ENCODE measurements at places on chromosomes 7 and 10.

DNA sequence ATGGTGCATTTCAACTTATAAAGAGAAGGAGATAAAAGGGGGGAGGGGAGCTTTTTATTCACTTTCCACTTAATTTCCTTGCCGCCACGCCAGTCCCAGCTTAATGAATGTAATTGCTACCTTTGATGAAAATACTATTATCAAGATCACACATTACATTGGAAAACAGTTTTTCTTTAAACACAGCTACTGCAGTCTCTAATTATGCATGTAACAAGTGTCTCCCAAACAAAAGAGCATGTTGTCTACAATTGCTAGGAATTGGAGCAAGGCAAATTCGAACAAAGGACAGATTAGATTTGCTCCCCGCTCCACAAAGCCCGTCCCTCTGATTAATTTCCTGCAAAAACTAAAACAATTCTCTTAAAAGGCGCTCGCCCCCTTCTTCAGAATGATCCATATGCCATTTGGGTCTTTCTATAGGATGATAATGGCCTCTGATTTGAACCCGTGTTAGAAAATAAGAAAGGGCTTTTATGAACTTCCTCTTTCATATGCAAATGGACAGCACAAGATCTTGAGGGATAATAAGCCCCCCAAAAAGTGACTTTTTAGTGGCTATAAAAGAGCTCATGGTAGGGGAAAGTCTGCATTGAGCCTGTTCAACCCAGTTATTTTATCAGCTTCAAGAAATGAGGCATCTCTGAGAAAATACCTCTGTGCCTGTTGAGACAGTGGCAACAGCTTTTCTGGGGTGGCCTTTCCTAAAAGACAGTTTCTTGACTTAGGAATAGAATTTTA is 60.6 kb downstream of the ACADSB start:
- DNase-seq: no peak

DNA sequence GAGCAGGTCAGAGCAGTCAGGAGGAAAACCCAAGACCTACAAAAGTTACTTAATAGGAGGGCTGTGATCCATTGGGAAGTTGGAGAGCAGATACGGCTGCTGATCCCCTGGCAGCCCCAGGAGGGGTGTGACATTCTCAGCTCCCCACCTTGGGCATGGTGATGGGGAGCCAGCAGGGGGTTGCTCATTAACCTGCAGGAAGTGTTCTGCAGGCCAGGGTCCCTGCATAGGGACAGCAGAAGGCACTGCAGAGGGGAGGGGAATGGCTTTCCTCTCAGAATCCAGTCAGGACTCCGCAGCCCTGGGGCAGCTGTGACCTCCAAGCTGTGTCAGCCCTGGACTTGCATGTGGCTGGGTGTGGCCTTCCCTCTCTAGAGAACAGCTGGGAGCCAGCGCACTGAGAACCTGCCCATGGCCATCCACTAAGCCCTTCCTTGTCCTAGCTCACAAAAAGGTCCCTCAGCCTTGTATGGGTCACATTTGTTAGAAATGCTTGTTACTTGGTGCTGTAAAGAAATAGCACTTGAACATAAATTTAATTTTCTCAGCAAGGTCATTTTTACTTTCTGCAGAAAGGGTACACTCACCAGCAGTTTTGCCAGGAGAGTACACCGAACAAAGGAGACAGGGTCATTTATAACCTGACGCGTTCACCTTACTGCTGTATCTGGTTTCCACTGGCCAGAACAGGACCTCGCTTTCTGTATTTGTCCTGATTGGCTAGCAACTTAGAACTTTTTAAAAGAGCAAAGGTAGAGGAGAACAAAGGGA is 169.6 kb downstream of the COBL start:
- no peak for DNase-seq

DNA sequence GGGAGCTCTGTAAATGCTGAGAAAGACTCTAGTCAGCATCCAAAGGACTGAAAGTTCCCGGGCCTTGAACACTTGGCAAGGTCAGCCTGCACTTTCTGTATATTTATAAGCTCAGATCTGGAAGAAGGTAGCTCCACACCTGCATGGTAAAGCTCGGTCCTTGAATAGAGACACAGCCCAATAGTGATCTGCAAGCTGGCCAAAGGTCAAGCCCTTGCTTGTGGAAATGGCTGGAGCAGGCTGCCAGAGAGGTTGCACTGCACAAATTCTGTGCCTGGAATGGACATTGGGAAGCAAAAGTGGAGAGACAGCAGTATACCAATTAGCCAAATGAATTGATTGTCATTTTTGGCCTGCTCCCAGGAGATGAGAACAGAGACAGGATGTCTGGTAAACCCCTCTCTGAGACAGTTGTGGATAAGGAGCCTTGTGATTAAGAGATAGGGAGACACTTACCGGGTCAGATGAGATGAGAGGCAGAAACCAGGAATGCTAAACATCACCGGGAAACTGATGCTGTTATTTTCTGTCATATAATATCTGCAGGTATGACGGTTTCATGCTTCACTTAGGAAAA is 8.0 kb upstream of the FRA10AC1 start:
- no peak for DNase-seq

- no peak for DNase-seq
These were observed 9.6 kb upstream of the NUPR2 start for GRCh38 chr7:56125831-56126230.

DNA sequence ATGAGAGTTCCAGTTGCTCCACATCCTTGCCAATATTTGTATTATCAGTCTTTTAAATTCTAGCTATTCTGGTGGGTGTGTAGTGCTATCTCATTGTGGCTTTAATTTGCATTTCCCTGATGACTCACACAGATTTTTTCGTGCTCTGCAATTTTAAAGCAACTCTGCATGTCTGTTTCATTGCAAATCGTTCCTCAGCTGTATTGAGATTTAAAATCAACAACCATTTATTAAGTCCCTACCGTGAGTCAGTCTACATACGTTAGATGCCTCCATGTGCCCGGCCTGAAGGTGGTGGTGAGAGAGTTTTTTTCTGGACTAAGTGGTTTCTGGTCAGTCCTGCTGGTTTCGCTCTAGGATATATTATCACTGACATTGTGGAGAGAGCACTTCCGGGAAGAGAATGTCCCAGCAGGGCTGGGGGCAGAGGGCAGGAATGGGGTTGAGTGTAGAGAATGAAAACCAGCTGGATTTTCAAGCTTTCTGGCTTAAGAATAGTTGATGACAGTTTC is 8.4 kb upstream of the HYCC1 start:
- DNase-seq: no peak

GRCh38 chr10:73810358-73810734 is 1.1 kb downstream of the NDST2 start:
- DNase-seq: no peak

GRCh38 chr7:80708123-80708522 is 69.7 kb downstream of the CD36 start:
- DNase-seq: no peak

GRCh38 chr7:22911889-22912288 is 89.2 kb upstream of the TOMM7 start:
- no peak for DNase-seq

DNA sequence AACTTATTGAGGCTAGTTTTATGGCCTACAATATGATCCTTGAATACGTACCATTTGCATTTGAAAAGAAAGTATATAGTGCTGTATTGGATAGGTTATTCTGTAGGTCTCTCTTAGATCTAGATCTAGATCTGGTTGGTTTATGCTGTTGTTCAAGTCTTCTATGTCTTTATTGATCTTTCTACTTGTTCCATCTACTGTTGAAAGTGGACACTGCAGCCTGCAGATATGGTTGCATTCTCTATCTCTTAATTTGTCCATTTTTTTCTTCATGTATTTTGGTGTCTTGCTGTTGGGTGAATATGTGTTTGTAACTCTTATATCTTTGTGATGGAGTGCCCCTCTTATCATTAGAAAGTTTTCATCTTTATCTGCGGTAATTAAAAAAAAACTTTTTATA is 139.4 kb upstream of the PCDH15 start:
- DNase-seq: no peak

- DNase-seq: no peak
These were observed 192.4 kb upstream of the SH2B2 start for GRCh38 chr7:102094316-102094650.

GRCh38 chr10:129193148-129193547 is 273.9 kb upstream of the MGMT start:
- DNase-seq: no peak

- peak; percentile 49 for DNase-seq
These were observed 60.8 kb downstream of the DLG5 start for GRCh38 chr10:77865580-77866324.

GRCh38 chr10:27911539-27911938 is 87.3 kb downstream of the ODAD2 start:
- no peak for DNase-seq

- no peak for DNase-seq
These were observed 171.3 kb upstream of the ITGB1 start for GRCh38 chr10:33129141-33129995.

DNA sequence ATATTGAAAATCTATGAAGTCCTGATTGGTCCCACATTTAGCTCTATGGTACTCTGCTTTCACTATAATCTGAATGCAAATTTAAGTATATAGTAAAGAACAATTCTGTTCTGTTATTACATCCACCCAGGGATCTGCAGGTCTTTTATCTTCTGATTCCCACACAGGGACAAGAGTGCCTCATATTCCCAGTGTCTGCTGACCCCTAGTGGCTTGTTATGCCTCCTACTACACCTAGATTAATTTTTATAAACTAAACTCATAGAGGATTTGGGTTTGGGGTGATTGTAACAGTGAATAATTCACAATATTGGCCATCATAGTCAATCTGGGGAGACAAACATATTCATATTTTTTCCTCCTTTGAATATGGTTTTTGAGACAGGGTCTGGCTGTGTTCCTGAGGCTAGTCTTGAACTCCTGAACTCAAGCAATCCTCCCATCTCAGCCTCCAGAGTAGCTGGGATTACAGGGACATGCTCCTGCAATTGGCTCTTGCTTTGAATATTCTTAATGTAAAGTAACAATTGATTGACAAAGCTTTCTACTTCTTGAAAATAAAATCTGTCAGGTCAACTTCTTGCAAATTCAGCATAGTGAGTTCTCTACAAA is 282.1 kb downstream of the KCND2 start:
- DNase-seq: no peak

GRCh38 chr7:471191-471865 is 48.3 kb downstream of the PDGFA start:
- DNase-seq: no peak

- DNase-seq: no peak
These were observed 20.1 kb downstream of the CCSER2 start for GRCh38 chr10:84348447-84348846.

GRCh38 chr7:44117801-44118429 is 5.4 kb downstream of the POLD2 start:
- no peak for DNase-seq

GRCh38 chr10:92829042-92829785 is 19.1 kb upstream of the EXOC6 start:
- DNase-seq: no peak

GRCh38 chr7:873367-874002 is 2.9 kb upstream of the GET4 start:
- peak; percentile 28 for DNase-seq

DNA sequence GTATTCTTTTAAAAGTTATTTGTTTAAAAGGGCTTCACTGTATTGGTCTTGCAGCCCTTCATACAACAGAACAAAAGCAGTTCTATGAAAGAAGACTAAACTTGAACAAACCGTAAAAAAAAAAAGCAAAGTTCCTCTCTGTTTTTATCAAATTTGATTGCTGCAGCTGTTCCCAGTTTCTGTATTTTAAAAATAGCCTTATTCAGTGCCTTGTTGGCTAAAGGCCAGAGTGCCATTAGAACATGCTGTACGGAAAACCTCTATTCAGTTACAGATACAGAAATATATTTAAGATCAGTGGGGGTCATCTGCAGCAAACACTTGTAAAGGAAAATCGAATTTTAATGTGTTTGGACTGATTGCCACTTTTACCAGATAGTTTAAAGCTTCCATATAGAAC is 207.8 kb upstream of the ETV1 start:
- DNase-seq: no peak

DNA sequence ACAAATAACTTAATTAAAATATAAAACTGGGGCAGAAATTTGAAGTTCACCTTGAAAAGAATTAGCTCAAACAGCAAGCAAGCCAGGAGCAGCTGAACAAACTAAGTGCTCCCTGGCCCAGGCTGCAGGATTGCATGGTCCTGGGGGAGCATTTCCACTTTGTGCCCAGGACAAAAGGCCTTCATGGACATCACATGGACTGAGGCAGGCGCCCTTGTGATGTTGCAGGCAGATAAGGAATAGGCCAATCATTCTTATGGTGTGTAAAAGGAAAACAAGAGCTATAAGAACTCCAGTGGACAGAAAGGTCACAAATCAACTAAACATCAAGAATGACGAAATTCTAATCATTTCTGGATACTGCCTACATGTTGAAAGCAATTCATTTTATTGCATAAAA is 17.5 kb upstream of the TECTB start:
- no peak for DNase-seq

DNA sequence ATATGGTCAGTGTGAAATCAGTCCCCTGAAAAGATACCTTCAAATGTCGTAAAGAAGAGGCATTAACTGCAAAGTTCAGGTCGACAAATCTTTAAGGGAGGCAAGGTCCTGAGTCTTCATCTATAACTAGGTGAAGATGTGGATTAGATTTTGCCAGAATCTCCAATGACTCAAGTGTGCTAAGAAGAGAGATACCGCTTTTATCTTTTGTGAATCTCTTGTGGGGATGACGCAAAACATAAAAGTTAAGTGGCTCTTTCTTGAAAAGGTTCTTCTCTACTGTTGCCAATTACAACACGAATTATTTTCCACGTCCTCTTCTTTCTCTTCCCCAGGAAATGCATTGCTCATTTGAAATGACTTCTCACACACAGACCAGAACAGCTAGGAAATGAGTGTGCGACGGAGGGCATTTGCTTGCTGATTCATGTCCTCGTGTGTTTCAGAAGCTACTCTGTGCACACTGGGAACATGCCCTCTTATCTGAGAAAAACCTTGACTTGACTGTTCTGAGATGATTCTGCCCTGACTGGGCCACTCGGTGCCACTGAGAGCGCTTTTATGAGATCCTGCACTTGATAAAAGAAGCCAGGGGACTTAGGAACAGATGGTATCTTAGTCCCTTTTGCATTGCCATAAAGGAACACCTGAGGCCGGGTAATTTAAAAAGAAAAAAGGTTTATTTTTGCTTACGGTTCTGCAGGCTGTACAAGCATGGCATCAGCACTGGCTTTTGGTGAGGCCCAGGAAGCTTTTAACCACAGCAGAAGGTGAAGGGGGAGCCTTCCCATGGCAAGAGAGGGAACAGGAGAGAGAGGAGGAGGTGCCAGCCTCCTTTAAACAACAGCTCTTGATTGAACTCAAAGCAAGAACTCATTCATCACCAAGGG is 169.5 kb upstream of the PFKP start:
- DNase-seq: no peak

GRCh38 chr7:69885431-69885830 is 287.2 kb downstream of the AUTS2 start:
- no peak for DNase-seq

GRCh38 chr10:43249962-43250614 is 16.8 kb downstream of the RASGEF1A start:
- DNase-seq: no peak

- no peak for DNase-seq
These were observed 663.3 kb upstream of the FOXK1 start for GRCh38 chr7:4018601-4019316.

GRCh38 chr7:91030680-91031380 is 233.4 kb upstream of the FZD1 start:
- DNase-seq: no peak

- no peak for DNase-seq
These were observed 678.2 kb downstream of the GRM8 start for GRCh38 chr7:126574276-126575250.

Measured in DMS79 (cell line).